ENCODE measurements at places on chromosomes 11 and 22.

DNA sequence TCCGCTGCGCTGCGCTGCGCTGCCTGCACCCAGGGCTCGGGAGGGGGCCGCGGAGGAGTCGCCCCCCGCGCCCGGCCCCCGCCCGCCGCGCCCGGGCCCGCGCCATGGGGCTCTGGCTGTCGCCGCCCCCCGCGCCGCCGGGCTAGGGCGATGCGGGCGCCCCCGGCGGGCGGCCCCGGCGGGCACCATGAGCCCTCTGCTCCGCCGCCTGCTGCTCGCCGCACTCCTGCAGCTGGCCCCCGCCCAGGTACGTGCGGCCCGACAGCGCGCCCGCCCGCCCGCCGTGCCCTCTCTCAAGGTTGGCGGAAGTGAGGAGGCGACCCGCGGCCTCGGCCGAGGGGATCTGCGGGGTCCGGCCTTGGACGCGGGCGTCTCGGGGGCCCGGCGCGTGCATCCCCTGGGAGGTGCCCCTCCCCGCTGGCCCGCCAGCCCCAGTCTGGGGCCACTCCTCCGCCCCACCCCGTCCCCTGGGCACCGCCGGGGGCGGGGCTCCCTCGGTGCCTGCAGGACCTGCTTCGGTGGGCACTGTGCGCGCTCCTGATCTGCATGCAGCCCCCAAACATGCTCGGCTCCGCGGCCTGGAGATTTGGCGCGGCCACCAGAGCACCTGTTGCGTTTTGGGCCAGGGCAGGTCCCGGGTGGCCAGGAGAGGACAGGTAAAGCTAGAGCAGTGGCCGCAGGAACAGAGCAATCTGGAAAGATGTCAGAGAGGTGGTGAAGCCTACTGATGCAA lies 429 bp downstream of the VEGFB start:
- peak; percentile 51 for DNase-seq

DNA sequence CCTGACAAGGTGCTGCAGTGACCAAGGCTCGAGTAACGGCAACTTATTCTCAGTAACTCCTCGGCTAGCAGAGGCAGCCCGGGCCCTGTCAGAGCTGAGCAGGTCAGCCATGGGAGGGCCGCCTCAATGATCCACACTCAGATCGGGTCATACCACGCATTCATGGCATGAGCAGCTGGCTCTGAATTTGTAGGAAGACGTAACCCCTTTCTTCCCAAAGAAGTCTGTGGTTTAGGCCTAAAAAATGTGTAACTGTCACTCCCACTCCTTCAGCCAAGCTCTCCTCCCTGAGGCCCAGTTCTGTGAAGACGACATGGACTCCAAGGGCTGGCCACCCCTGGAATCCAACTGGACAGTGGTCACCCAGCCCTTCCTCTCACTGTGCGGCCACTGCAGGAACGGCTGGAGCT lies 30.0 kb downstream of the PPP2R1B start:
- DNase-seq, result no peak

GRCh38 chr11:117425679-117426296 lies 98.1 kb downstream of the CEP164 start:
- no peak for DNase-seq

- no peak for DNase-seq
These were observed at the start of gene LRRC4C for GRCh38 chr11:41459465-41460401. Gene LRRC4C, minus strand, starts transcription at chr11:41459652.

DNA sequence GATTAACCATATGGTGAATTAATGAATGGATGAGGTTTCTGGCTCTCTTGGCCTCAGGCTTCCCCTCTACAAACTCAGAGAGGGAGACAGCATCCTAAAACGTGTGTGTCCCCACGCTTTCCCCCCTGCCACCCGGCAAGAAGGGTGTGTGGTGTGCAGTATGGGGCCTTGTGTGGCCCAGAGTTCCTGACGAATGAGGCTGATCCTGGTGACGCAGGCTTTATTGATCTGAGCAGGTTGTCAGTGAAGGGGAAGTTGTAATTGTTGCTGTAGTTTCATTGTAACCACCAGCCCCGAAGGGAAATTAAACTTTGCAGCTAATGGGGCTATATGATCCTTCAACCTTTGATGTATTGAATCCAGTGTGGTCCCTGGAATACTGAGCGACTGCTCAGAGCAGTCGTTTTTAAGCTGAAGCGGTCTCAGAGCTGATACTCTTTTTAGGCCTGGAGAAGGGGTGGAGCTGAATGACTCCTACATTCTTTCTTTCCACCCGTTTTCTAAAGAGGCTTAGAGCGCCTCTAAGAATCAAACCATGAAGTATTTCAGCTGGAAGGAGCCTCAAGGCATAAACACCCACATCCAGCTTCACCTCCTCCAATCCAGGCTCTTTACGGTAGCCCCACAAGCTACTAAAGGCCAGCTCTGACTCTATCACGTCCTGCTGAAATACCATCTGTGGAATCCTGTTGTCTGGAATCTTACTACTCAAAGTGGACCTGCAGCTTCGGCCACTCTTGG lies 284.7 kb downstream of the MIAT start:
- no peak for DNase-seq

Measured in HT-29 (cell line).